Uterus (tissue), 4 donors: ENCODE measurements at places on chromosomes 2 and 18. TPM values are rescaled to one million over a fixed set of nuclear protein-coding genes. Genes with fewer than 3 reads are reported as not detected.

The SLC4A5 gene
- 3.9 TPM for total RNA-seq

The IL1F10 gene
- total RNA-seq, result not detected

The GCG gene
- total RNA-seq, result not detected

The QPCT gene
- total RNA-seq, result 6.3 TPM

The ST6GAL2 gene
- total RNA-seq, result 2.6 TPM

The FSHR gene
- total RNA-seq, result not detected

The TMEFF2 gene
- not detected for total RNA-seq

The PRSS56 gene
- not detected for total RNA-seq

The RUFY4 gene
- not detected for total RNA-seq

The GREB1 gene
- 20.3 TPM for total RNA-seq

The TRMT61B gene
- total RNA-seq, result 25.6 TPM

The NEURL3 gene
- total RNA-seq, result not detected

The FEV gene
- total RNA-seq, result not detected

The TRABD2A gene
- total RNA-seq, result 0.29 TPM

The DIS3L2 gene
- 40.2 TPM for total RNA-seq

The MRPS5 gene
- total RNA-seq, result 44.1 TPM

The ZCCHC2 gene
- total RNA-seq, result 15.1 TPM

The ABCG5 gene
- total RNA-seq, result not detected

The CYRIA gene
- total RNA-seq, result 4.4 TPM

The REV1 gene
- total RNA-seq, result 20.7 TPM

The RFTN2 gene
- 13.1 TPM for total RNA-seq

The CXCR2 gene
- total RNA-seq, result 0.91 TPM

The CNDP1 gene
- total RNA-seq, result 1.0 TPM

The GALNT5 gene
- total RNA-seq, result 0.26 TPM
